ENCODE measurements at places on chromosomes 5 and 9.

- DNase-seq: peak; percentile 70
These were observed 116.6 kb upstream of the SLC44A1 start for GRCh38 chr9:105127863-105128220.

DNA sequence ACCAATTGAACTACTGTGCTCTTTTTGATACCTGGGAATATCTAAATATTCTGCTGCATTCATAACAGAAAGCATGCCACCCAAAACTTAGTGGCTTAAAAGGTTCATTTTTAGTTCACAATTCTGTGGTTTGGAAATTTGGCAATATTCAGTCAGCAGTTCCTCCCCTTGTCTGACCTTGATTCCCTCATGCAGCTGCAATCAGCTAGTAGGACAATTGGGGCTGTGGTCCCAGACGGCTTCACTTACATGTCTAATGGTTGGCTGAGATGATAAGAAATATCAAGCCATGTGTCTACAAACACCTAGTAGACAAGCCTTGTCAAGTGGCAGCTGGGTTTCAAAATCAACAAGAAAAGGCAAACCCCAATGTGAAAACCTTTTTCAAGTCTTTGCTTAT, 51.3 kb downstream of the ANXA1 start:
- DNase-seq: no peak

- no peak for DNase-seq
These were observed 202.2 kb downstream of the GADD45G start for GRCh38 chr9:89807101-89807395.

GRCh38 chr9:25964239-25964638, 286.0 kb upstream of the TUSC1 start:
- peak; percentile 61 for DNase-seq

GRCh38 chr5:169988206-169988605, 7.9 kb upstream of the INSYN2B start:
- DNase-seq: no peak

DNA sequence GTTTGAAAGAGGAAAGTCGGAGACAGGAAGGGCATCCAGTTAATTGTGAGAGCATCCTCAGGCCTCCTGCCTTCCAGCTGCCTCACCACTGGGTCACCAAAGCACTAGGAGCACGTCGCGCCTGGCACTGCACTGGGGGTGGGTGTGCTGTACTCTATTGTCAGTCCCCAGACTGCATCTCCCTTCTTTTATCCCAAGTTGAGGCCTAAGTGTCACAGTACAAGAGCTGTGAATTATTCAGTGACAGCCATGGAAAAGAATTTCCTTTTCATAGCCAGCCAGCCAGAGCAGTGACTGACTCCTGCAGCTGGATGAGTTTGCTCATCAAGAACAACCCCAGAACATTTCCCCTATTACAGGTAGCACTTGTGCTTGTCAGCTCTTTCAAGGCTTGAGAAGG, 16.3 kb downstream of the CLTA start:
- peak; percentile 34 for DNase-seq

GRCh38 chr5:110058175-110058574, 368.4 kb downstream of the MAN2A1 start:
- no peak for DNase-seq

DNA sequence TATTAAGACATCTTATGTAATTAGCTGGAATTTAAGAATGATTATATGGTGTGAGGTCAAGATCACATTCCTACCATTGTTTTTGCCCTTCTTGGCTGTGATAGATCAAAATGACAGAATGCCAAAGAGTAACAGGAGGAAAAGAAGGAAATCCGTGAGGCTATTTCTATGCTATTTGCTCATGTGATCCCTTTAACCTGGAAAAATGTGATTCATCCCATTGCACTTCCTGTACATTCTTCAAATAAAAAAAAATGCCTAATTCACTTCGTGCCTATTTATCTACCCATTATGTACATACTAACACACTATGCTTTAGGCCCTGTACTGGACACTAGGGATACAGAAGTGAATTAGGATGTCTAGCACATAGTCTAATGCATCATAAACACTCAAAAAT, 154.1 kb upstream of the PAPPA start:
- DNase-seq: peak; percentile 71

- DNase-seq: peak; percentile 76
These were observed 112.7 kb downstream of the OSTF1 start for GRCh38 chr9:75200892-75201470.

- DNase-seq: no peak
These were observed 12.7 kb downstream of the CNTFR start for GRCh38 chr9:34576597-34577399.

DNA sequence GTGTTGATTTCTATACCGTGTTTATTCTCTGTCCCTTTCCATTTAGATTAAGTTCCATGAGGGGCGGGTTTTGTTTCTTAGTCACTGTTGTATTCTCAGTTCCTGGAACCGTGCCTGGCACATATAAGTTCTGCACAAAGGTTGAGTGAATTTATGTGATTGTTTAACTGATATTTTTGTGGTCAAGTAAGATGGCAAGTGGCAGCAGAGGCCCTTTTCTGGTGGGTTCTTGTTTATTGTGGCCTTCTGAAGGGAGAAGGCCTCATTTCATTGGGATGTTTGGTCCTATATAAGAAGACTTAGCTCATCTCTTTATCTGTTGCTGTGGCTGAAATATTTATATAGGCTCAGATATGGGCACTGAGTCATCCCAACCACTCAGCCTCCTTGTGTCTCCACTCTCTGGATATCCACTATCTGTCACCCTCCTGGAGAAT, 262.5 kb downstream of the PSAT1 start:
- peak; percentile 61 for DNase-seq

GRCh38 chr5:163772241-163772640, 266.8 kb downstream of the MAT2B start:
- DNase-seq: no peak

- no peak for DNase-seq
These were observed 1.6 kb downstream of the C1QTNF3 start for GRCh38 chr5:34041247-34041972.

- peak; percentile 7 for DNase-seq
These were observed 109.7 kb upstream of the RETREG1 start for GRCh38 chr5:16726538-16726946.

GRCh38 chr9:109907810-109908458, 127.9 kb downstream of the PALM2AKAP2 start:
- no peak for DNase-seq

GRCh38 chr9:80359291-80359690, 787.5 kb downstream of the TLE4 start:
- no peak for DNase-seq

DNA sequence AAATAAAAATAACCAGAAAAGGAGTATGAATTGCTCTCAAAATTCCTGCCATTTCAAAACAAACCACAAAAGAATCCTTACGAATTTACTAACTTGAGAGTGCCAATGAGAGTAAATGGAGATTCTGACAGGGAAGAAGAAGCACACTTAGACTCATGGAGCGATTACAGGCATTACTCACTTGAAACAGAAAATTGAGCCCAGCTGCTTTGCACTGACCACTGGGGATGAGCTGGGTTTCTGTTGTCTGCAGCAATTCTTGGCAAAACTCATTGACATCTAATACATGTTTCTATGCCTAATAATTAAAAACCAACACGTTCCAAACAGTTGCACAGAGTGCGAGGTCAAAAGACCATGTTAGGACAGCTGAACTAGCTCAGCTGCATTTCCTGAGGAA, 731.6 kb downstream of the DNAH5 start:
- DNase-seq: no peak

- DNase-seq: no peak
These were observed 62.7 kb upstream of the SLC28A3 start for GRCh38 chr9:84403288-84403687.

- DNase-seq: no peak
These were observed 124.9 kb downstream of the TTC39B start for GRCh38 chr9:15182101-15182551.

GRCh38 chr5:14676320-14676719, 11.8 kb downstream of the OTULIN start:
- DNase-seq: peak; percentile 67

DNA sequence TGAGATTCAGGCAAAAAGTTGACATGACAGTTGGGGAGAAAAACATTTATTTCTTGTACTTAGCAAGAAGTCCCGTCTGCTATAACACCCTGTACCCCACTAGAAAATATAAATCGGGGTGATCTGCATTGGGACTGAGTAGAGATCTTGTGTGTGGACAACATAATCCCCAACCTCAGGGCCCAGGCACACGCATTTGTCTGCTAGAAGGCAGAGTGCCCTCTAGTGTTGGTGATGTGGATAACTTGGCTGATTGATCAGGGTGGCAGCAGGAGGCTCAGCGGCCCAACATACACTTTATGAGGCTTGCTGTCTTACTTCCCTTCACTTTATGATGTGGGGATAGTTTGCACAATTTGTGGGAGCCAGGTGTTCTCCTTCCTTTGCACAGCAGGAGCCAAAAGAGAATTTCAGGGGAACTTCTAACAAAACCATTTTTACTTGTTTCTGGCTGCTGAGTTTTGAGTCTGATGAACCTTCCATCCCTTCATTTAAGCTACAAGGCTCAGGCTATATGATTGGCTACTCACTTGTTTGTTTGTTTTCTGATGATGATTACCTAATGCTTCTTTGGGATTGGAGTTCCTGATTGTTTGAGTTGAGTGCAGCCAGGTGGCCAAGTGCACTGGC, 263.2 kb downstream of the DMAC1 start:
- peak; percentile 74 for DNase-seq

- DNase-seq: peak; percentile 88
These were observed 14.4 kb downstream of the PRKACG start for GRCh38 chr9:68999393-69000105.

GRCh38 chr5:126195410-126196100, 227.7 kb upstream of the GRAMD2B start:
- peak; percentile 7 for DNase-seq

DNA sequence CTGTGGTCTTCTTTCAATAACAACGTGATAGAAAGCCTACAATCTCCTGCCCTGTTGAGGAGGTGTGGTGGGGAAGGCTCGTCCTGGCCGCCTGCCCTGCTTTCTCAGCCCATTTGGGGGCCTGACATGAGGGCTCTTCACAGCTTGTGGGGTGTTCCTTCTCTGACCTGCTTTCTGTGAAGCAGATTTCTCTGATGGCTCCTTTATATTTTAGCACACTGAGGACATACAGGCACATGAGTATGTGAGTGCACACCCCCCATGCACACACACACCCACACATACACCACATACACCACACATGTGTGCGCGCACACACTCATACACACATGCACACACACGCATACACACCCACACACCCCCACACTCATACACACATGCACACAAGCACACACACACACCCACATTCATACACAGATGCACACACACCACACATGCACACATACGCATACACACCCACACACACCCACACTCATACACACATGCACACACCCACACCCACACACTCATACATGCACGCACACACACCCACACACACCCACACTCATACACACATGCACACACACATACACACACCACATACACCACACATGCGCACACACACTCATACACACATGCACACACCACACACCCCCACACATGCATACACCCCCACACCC, 117.5 kb downstream of the COL5A1 start:
- DNase-seq: peak; percentile 47

DNA sequence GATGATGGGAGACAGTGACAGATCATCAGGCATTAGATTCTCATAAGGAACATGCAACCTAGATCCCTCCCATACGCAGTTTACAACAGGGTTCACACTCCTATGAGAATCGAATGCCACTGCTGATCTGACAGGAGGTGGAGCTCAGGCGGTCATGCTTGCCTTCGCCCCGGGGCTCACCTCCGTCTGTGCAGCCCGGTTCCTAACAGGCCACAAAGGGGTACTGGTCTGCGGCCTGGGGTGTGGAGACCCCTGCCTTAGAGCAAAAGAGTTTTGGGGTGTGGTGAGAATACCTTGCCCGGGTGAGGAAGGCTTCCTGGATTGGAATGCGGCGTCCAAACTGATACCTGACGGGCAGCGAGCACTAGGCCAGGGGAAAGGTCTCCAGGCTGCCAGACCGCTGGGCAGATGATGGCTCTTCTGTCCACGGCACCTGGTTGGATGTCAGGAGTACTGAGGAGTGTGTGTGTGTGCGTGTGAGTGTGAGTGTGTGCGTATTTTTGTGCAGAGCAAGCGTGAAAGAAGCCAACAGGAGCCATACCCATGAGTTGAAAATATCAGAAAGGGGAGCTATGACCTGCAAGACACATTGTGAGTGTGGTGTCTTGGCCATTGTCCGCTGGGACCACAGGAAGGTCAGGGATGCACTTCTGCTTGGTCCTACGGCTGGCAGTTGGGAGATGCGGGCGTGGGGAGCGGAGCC, 55.4 kb downstream of the ACER2 start:
- no peak for DNase-seq

GRCh38 chr9:20409321-20410092, 212.8 kb downstream of the MLLT3 start:
- no peak for DNase-seq

DNA sequence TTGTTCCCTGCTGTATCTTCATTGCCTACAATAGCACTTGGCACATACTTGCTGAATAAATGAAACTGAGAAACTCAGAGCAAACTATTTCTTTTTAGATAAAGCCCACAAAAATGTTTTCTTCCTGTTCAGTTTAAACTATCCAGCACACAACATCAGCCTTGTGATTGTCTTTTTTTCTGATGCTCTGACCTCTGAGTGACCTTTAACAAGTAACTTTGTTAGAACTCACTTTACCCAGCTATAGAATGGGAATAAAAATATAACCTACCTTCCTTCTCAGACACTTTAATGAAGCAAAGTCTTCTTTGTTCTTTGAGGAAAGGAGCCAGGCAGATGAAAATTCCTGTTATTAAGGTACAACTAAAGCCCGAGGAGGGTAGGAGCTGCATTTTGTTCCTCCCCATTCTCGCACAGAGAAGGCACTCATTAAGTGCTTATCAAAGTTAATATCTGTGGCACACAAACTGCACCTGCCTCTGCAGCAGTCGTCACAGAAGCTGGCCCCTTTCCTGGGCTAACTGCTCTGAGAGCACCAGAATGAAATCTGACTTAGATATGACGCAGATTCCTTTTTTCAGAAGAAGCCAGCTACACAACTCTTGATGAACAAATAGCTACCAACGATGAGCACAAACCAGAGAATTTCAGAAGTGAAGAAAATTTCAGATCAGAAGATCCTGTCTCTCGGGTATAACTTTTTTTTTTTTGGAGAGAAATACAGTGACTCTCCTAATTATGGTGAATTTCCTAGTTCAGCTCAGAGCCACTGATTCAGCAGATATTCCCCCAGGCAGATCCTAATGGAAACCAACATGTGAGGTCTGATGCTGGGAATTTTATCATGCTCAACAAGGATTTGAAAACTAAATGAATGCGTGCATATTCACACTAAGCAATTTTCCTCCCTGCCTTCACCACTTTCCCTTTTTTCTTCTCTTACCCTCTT, 31.0 kb upstream of the NR3C1 start:
- no peak for DNase-seq

GRCh38 chr9:77305622-77306400, 128.5 kb downstream of the VPS13A start:
- peak; percentile 60 for DNase-seq

- no peak for DNase-seq
These were observed 73.4 kb upstream of the ATG10 start for GRCh38 chr5:81898403-81898802.
